CD4-positive, alpha-beta T cell treated with Interleukin-2 at 100 ng/mL for 4 hours (primary cell): ENCODE measurements at places on chromosomes 7 and 10.

DNA sequence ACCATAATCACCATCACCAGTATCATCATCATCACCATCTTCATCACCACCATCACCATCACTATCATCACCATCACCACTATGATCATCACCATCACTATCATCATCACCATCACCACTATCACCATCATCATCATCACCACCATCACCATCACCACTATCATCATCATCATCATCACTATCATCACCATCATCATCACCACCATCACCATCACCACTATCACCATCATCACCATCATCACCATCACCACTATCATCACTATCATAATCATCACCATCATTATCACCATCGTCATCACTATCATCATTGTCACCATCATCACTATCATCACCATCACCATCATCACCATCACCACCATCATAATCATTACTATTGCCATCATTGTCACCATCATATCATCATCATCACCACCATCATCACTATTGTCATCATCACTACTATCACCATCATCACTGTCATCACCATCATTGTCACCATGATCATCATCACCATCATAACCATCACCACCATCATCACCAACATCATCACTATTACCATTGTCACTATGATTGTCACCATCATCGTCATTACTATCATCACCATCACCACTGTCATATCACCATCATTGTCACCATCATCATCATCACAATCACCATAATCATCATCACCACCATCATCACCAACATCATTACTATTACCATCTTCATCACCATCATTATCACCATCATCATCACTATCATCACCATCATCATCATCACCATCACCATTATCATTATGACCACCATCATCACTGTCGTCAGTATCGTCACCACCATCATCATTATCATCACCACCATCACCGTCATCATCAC is 154.7 kb downstream of the ACTR3B start:
- DNase-seq: no peak

GRCh38 chr10:49605216-49605938 is 4.7 kb upstream of the SLC18A3 start:
- no peak for DNase-seq

DNA sequence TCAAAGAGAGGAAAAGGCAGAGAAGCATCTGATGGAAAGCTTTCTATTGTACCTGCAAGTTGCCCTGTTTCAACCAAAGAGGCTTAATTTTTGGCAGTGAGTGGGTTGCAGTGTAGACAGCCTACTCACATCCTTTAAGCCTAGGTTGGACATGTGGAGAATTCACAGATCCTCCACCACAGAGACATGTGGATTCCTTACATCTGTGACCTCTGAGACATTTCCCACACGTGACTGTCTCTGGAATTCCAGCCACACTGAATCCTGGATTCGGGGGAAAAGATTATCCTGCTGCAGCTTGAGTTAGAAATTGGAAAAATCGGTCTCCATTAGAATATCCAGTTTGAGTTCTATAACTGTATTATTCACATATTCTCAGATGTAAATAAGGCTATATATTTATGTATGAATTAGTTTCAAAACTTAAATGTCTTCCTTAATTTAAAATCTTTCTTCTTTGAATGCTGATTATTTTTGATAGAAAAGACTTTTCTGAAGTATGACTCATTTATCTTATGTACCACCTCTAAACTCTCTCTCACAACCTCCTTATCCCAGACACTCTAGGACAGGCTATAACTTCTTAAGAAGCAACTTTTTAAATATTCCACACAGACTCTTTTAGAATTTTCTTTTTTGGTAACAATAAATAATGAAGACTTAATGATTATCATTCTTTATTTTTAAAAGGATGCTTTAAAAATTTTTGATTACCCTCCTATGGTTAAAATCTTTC is 123.3 kb downstream of the TWIST1 start:
- DNase-seq: no peak

DNA sequence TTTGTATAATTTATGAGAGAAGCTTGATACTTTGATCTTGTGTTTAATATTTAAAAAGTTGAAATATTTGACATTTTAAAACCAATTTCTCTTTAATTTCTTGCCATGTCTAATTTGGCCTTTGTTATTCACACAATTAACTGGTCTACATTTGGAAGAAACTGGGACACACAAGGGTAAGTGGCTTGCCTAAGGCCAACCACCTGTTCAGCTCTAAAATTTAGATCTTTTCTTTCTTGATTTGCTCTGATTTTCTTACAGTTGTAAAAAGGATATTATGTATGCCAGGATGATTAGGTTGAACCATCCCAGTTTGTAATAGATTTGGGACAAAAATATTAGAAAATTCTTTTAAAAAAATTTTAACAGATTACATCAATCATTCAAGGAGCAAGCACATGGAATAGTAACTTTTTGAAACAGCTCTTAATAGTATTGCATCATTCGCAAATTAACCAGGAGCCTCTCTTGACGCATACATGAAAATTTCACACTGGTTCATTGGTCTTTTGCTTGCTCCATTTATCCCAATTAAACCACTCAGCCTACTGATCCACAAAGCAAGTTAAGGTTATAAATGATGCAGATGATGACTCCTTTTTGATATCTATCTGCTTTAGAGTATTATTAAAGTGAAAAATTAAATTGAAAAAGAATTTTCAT is 222.4 kb upstream of the SLC26A5 start:
- DNase-seq: no peak

GRCh38 chr10:50407076-50407801 is 155.9 kb upstream of the ASAH2 start:
- no peak for DNase-seq

- no peak for DNase-seq
These were observed 205.8 kb upstream of the LYZL1 start for GRCh38 chr10:29083096-29083495.

DNA sequence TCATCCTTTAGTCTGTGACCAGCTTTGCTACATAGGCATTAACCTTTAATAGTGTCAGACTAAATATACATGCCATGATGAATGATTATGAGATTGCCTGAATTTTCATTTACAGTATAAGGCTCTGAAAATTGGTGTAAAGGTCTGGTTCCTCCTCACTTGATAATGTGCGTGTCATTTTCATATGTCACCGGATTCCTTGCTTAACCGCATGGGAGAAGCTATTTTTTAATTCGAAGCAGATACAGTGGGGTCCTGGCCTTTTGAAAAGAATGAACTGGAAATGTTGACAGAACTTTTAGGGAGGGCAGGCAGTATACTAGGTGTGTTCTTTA is 192.4 kb upstream of the SH2B2 start:
- DNase-seq: no peak

GRCh38 chr10:17041626-17042520 is 87.7 kb downstream of the CUBN start:
- DNase-seq: no peak

DNA sequence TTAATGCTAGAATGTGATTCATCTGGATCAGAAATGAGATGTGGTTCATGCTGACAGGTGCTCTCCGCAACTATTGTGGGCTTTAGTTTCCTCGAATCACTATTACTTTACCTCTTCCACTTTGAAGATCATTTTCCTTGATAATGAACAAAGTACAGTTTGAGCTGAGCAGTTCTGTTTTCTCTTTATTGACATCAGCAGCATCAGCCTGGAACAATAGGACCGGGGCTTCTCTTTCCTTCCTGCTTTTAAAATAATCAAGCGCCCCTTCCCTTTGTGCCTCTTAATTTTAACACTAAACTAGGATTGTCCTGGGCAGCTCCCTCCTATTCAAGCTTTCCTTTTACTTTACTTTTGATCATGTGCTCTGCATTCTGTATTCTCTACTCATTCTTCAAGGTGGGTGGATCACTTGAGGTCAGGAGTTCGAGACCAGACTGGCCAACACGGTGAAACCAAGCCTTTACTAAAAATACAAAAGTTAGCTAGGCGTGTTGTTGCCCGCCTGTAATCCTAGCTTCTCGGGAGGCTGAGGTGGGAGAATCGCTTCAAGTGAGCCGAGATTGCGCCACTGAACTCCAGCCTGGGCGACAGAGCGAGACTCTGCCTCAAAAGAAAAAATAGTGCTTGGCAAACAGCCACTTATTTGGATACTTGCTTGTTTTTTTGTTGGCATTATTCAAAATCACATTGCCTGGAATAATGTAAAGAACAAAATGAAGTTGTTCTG is 67.0 kb upstream of the RHEB start:
- no peak for DNase-seq

GRCh38 chr10:89217057-89217990 is 10.2 kb upstream of the CH25H start:
- peak; percentile 79 for DNase-seq

- DNase-seq: no peak
These were observed 38.2 kb upstream of the JAKMIP3 start for GRCh38 chr10:132027423-132027983.

GRCh38 chr10:12444981-12445700 is 95.8 kb downstream of the CAMK1D start:
- no peak for DNase-seq

GRCh38 chr7:3510101-3511020 is 209.3 kb downstream of the SDK1 start:
- DNase-seq: no peak
